ENCODE measurements at places on chromosomes 2 and 18. TPM values are rescaled to one million over a fixed set of nuclear protein-coding genes. Genes with fewer than 3 reads are reported as not detected.

GRCh38 chr2:239196474-239197021 is 204.3 kb downstream of the HDAC4 start:
- no peak for DNase-seq

CRYBA2 gene
- total RNA-seq = not detected

DNA sequence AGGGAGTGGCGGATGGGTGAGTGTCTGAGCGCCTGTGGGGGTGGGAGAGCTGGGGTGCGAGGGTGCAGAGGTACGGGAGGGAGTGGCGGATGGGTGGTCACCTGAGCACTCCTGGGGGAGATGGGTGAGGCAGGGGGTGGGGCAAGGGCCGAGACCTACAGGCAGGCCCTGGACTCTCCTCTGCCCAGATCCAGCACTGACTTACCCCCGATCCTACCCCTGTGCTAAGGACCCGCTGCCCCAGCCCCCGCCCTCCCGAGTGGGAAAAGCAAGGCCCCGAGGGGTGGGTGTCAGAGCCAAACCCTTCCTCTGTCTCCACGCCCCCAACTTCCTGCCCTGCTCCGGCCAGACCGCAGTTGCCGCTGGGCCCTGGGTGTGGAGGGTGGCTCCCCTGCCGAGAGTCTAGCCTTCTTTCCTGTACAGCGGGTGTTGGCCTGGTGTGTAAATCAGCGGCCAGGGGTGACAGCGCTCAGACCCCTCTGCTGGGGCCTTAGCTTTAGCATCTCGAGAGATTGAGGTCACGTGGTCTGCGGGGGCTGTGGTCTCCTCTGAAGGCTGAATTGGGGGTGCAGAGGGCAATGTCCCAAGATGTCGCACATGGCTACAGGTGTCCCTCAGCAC is 12.5 kb downstream of the BOK start:
- no peak for DNase-seq

GRCh38 chr2:12637754-12638153 is 79.0 kb upstream of the TRIB2 start:
- no peak for DNase-seq

- DNase-seq = no peak
These were observed 39.6 kb downstream of the DOCK10 start for GRCh38 chr2:225002656-225003045.

MDH1B gene
- 0.45 TPM for total RNA-seq

- no peak for DNase-seq
These were observed 40.6 kb upstream of the RIOK3 start for GRCh38 chr18:23412351-23412964.

CCDC68 gene
- total RNA-seq = not detected

POU3F3 gene
- not detected for total RNA-seq

SULT1C2 gene
- not detected for total RNA-seq

DNA sequence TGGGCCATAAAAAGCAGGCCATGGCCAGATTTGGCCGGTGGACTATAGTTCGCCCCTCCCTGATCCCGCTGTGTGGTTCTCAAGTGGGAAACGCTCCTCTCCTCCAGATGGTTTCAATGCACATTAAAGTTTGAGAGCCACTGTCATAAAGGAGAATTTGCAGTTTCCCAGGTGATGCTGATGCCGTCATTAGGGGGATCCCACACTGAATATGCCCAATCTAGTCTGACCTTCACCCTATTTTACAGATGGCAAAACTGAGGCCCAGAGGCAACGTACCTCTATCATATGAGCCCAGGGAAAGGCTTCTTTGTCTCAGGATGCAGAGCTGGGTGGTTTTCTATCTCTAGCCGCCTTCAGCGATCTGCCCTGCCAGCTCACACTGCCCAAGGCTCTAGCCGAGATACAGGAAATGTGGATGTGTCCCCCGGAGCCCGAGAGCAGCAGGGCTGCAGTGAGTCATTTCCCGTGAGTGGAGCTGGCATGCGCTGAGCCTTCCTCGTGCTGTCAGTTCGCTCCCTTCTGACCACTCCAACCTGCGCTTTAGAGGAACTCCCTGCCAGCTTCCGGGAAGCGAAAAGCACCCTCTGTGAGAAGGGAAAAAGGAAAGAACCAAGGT is 116.2 kb downstream of the SMAD7 start:
- peak; percentile 97 for DNase-seq
